ENCODE measurements at places on chromosomes 13 and 19.

DNA sequence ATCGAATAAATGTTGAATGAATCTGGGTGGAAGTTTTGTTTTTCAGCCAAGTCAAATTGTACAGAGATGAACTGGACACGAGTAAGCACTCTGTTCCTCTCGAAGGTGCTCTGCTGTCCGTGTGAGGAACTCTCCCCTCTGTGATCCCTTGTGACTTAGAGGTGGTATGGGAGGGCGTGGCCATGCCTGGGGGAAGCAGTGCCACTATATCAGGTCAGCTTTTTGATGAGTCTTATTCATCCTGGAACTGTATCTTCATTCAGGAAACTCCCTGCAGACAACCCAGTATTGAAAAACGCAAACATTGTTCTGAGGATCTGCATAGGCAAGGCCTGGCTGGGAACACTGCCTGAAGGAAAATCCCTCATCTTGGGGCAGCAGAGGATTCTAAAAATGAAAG, 45.7 kb upstream of the FLT1 start:
- DNase-seq = no peak

DNA sequence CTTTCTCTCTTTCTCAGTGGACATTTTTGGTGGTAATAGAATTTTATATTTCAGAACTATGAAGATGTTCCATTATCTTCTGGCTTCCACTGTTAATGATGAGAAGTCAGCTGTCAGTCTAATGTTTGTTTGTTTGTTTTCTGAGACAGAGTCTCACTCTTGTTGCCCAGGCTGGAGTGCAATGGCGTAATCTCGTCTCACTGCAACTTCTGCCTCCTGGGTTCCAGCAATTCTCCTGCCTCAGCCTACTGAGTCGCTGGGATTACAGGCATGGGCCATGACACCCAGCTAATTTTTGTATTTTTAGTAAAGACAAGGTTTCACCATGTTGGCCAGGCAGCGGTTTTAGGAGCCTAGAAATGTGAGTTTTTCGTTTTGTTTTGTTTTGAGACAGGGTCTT, 4.7 kb downstream of the ZNF317 start:
- no peak for DNase-seq

- DNase-seq = no peak
These were observed 934.6 kb downstream of the PCDH17 start for GRCh38 chr13:58566176-58566575.

DNA sequence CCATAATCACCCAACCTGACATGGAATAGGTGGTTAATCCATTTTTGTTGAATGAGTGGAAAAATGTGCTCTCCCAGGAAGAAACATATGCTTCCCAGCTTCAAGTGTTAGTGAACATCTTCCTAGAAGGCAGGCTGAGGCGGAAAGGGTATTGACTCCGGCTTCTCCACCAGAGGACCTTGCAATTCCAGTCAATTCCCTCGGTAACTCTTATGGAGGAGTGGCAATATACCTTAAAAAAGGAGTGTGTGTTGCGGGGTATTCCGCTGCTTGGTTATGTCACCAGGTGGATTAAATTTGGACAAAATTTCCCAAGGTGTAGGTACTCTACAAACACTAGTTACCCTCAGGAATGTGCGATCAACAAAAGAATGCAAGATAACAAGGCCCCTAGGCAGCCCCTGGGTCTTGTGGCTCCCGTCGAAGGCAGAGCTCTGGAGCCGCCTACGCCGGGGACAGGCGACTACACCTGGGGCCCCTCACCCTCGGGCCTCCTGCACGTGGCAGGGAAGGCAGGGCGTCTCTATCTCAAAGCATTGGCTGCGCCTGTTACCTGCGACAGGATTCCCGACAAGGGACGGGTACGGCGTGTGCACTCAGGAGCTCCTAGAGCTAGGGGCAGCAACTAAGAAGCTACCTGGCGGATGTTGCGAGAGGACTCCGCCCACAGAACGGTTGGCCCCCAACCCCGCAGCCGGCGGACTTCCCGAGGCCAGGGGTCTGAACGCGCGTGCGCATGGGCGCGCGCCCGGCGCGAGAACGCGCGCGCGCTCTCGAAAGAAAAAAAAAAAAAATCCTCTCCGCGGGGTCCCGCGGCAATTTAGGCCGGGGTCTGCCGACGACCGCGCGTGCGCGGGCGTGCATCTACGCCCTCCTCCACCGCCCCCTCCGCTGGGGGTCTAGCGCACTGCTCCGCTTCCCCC, at the start of gene WDR87:
TSS of gene WDR87 (minus strand) at position 649 of the 923 bp plus-strand sequence. CDS start 8,355 bp downstream, outside the sequence.
- DNase-seq = peak; percentile 79

DNA sequence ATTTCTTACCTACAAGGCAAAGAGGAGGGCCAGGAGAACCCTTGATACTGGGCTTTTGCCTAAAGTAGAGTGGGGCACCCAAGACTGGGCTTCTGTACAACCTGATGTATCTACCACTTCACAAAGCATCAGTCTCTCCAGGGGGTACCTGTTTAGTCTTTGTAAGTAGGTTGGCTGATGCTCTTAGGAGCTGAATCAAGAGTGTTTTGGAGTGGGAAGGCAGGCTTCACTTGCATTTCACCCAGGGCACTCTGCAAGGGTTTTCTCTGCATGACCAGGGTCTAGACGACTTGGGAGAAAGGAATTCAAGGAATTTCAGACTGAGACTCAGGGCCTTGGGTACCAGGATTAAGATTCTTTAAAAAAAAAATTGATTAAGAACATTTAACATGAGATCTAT, 361.5 kb downstream of the RFC3 start:
- no peak for DNase-seq

- no peak for DNase-seq
These were observed 14.9 kb downstream of the STAP2 start for GRCh38 chr19:4323692-4324091.

GRCh38 chr13:50594276-50595051, 249.0 kb downstream of the DLEU7 start:
- DNase-seq = no peak

DNA sequence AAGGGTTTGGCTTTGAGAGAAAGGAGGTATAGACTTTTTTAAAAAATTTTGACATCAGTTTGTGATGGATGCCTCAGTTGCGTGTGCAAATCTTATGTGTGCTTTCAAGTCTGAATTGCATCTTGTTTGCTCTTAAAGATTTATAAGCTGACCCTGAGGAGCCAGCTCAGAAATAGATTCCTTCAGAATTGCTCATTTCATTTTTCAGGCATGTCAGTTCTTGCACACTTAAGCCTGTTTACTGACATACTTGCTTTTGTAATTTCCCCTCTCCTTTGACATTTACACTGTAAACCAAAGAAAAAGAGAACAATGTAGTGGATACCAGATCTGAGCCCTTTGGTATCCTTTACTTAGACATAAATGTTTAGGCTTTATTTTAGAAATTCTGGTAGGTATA, 87.6 kb downstream of the RNF17 start:
- no peak for DNase-seq

GRCh38 chr13:54928071-54928470, 1899.5 kb downstream of the OLFM4 start:
- DNase-seq = no peak

DNA sequence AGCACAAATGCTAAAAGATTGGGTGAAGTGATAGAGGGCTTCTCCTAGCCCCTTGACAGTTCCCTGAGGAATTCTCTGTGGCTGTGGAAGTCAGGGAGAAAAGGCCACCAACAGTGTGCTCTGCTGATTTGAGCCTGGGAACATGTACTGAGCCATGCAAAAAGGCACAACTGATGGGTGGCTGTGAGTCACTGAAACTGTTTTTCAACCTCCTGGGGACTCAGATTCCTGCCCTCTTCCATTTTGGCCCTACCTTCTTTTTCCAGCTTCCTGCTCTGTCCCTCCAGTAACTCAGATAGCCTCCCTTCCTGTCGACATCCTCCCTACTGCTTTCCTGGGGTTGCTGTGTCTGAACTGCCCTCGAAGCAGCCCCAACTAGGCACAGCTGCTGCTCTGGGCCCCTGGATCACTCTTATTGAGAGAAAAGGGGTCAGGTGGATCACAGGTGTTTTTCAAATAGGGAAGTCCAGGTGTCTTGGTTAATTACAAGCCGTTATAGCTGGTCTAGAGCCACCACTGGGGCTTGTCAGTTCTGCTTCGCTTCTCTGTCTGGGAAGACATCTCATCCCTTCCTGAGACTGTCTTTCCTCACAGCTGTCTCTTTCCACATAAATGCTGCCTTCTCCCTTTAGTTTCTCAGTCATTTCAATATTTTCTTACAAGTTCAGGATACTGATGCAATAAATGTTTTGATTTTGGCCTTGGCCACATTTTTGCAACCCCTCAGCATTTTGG, 13.7 kb downstream of the FAM124A start:
- DNase-seq = no peak

DNA sequence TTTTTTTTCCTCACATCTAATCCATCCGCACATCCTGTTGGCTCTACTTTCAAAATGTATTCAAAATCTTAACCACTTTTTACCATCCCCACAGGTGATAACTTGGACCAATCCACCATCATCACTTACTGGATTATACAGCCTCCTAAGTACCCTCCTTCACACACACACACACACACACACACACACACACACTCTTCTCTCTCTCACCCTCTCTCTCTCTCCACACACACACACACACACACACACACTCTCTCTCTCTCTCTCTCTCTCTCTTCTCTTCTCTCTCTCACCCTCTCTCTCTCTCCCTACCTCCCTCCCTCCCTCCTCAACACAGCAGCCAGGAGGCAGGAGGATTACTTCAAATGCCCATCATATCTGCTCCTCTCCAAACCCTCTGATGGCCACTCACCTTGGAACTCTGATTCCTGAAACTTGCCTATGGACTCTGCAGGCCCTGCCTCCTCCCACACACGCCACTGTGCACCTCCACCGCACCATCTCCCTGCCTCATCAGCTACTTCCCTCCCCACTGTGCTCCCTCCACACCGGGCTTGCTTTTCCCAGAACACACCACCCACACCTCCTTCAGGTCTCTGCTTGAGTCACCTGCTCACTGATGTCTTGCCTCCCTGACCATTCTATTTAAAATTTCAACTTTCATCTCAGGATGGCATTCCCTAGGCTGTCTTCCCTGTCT, 39.7 kb downstream of the RCBTB2 start:
- DNase-seq = no peak

DNA sequence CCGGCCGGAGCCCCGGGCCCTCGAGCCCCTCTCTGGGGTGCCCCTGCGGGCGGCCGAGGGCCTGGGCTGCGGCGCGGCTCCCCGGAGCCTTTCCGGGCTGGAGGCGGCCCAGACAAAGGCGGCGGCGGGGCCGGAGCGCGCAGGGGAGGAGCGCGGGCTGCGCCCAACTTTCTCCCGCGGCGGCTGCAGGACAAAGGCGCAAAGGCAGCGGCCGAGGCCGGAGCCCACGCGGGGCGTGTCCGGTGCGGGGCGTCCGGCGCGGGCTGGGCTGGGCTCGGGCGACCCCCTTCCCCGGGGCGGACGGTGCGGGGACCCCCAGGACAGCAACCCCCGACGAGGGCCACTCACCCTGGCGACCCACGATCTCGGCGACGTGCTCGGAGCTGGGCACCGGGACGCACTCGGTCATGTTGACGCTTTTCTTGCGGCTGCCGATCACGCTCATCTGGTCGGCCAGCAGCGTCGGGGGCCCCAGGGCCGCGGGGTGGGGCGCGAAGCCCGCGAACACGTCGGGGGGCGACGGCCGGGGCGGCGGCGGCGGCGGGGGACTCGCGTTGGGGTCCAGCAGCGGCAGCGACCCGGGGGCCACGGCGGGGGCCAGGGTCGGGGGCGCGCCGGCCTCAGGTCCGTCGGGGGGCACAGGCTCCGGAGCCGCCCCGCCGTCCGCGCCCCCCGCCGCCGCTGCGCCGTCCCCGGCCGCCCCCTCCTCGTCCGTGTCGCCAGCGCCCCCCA, 843 bp downstream of the MEX3D start:
- DNase-seq = no peak

DNA sequence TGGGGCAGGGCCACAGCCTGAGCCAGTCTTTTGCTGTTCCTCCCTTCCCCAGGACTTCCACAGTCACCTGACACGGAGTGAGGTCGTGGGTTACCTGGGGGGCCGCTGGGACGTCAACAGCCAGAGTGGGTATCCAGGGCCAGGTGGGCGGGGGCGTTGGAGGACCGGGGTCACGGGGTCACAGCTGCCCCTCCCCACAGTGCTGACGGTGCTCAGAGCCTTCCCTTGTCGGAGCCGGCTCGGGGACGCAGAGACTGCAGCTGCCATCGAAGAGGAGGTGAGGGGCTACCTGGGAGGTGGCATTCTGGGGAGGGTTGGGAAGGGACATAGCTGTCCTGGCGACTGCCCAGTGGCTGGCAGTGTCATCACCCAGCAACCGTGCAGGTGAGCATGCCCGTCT, 11.5 kb downstream of the MPND start:
- DNase-seq = no peak

DNA sequence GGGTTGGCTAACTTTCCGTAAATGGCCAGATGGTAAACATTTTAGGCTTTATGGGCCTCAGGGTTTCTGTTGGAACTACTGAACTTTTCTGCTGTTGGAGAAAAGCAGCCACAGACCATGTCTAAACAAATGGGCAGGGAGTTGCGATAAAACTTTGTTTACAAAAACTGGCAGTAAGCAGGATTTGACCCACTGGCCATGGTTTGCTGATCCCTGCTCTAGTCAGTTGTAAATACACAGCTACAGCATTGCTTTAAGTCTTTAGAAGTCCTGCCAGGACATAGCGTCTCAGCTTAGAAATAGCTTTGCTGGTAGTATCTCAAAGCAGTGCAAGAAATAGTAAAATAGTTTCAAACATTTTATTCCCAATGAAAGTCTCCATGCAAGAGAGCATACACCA, 88.4 kb downstream of the NALCN start:
- DNase-seq = no peak

- DNase-seq = no peak
These were observed 1.0 kb downstream of the IRF2BP1 start for GRCh38 chr19:45884682-45885555.

DNA sequence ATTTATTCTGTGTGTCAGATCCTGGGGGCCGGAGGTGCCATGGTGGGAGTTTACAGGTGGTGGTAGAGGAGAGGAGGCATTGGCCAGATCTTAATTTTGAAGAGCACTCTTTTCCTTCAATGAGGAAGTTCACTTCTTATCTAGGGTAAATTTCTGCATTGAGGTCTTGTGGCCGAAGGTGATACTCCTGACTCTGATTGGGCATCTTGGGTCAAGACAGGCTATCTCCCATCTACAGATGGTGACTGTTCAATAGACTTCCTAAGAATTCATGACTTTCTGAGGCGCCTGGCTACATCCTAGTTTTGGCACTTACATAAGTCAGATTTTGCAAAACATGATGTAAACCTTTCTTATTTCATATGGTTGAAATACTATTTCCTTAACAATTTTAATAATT, 135.2 kb downstream of the SUCLA2 start:
- DNase-seq = no peak

DNA sequence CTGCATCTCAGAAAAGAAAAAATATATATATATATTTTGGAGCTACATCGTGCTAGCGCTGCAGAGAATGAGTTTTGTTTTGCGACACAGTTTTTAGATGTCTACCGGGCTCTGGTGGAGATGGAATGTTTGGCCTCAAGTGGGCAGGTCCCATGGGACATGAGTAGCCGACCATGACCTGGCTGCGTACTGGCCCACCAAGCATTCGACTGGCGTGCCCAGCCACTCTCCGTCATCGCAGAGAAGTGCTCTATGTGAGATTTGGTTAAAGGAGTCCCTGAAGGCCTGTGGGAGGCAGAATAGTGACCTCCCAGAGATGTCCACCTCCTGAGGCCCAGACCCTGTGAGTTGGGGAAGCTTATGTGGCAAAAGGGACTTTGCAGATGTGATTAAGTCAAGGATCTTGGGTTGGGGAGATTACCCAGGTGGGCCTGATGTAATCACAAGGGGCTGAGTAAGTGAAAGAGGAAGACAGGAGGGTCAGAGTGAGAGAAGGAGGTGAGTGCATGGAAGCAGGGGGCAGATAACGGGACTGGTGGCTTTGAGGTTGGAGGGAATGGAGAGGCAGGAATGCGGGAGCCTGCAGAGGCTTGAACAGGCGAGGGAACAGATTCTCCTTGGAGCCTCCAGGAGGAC, 821 bp upstream of the LILRB4 start:
- no peak for DNase-seq

GRCh38 chr13:26658448-26659385, 101.2 kb downstream of the WASF3 start:
- DNase-seq = no peak

Measured in SHP77 (cell line).